Occipital lobe (tissue), 3 donors: ENCODE measurements at places on chromosomes 12 and 14. TPM values are rescaled to one million over a fixed set of nuclear protein-coding genes. Genes with fewer than 3 reads are reported as not detected.

GRCh38 chr14:88422919-88423650 lies 37.6 kb downstream of the SPATA7 start:
- no peak for DNase-seq

- DNase-seq, result no peak
Measured at GRCh38 chr12:130246560-130246959, 84.3 kb downstream of the FZD10 start.

GRCh38 chr14:49977126-49977841 lies 84.4 kb downstream of the ARF6 start:
- no peak for DNase-seq

GRCh38 chr12:119296535-119296934 lies 38.0 kb upstream of the CCDC60 start:
- DNase-seq, result no peak

- DNase-seq, result no peak
Measured at GRCh38 chr12:29113101-29113500, 36.0 kb upstream of the FAR2 start.

DNA sequence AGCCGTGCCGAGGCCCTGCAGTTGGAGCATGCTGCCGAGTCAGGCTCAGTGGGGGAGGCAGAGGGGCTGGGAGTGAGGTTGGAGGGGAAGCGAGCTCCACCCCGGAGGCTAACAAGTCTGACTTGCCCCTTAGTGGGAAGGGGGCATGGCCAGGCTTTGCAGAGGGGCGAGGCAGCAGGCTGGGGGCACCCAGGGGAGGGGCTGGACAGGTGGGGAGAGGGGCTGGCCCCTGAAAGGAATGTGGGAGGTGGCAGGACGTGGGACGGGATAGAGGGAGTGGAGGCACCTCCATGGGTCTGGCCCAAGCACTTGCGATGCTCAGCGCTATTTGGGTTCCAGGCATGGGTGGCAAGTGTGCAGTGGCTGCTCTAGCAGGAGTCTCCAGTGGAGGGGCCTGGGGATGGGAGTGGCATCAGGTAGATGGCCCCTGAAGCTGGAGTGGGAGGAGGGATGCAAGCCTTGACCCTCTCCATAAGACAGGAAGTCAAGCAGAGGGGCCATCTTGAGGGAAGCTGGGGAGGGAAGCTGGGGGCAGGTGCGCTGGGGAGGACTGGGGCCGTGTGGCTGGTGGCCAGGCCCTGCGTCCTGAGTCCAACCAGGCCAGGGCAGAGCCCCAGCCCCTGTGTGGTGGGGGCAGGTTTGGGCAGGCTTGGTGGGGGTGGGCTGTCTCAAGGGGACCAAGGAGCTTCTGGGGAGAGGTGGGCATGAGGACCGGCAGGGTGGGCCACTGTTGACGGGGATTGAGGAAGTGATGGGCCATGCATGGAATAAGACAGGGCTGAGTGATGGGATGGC lies 2.6 kb downstream of the TRMT61A start:
- DNase-seq, result no peak

DNA sequence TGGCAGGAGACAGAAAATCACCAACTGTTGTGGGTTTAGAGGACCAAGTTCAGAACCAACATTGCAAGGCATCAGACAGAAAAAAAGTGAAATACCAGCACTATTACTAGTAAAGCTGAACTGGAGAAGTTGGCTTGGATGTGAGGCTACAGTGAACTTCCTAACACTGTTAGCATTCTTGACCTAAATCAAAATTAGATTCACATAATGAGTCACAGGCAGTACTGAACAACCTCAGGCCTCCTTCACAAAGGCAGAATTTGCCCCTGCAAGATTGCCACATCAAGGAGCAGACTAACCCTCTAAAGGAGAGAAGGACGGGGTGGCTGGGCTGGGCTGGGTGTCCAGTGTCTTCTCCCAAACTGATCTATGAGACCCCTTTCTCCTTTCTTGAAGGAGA lies 539.7 kb downstream of the SNAPC1 start:
- DNase-seq, result no peak

- DNase-seq, result no peak
Measured at GRCh38 chr12:97595426-97595831, 132.8 kb downstream of the RMST start.

DNA sequence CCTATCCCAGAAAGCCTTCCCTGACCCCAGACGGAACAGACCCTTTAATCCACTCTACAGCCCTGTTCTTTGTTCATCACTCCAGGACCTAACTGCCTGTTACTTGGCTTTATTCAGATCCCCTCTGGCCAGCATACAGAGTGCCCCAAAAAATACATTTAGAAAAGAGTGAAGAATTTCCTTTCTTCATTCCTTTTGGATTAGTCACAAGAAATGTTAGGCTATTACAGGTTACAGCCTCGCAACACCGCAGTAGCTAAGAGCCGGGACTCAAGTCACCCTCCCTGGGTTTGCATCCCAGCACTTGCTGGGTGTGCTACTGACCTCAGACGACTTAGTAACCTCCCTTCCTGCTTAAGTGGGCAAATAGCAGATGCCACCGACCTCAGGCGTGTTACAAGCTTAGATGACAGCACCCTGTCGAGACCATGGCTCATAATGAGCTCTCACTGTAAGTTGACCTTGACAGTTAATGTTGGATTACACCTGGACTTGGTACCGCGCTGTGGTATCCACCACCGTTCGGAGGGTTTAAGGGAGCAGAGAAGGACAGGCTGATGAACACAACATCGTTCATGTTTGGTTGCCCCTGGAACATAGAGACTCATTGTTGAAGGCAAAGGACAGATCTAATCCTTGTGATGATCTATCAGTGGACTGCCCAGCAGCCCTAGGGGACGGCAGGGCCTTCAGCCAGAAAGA lies 12.9 kb downstream of the GLRX5 start:
- no peak for DNase-seq

DNA sequence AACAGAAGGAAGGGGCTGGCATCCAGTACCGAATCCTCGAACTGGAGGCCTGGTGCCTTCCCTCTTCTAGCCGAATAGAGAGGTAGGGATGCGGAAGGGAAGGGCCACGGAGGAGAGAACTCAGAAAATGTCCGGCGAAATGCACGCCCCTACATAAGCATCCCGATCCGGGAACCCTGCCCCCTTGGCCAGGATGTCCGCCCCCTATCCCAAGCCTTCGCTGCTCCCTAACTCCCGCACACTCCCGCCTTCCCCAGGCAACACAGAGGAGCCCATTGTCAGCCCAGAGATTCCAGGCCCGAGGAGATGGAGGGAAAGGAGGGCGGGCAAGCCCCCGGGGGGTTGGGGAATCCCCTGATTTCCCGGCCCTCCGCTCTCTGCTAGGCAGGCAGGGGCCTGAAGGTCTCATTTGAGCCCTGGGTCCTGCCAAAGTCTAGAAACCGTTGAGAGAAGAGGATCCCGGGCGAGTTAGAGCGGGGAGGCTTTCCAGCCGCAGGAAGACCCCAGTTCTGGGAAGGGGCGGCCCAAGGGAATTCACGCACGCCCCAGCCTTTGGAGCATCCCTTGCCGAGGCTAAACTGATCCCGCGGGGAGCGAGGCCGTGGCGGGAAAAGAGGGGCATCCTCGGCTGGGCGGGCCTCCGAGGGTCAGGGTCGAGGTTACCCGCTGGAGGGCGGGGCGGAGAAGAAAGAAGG lies 569 bp upstream of the ARHGEF40 start:
- DNase-seq, result peak; percentile 38

The NACA gene
- total RNA-seq, result 1,394 TPM

The PROX2 gene
- not detected for total RNA-seq

The RIPK3 gene
- 0.47 TPM for total RNA-seq
